Chondrocyte (in vitro differentiated cells): ENCODE measurements at places on chromosomes 2 and 18. TPM values are rescaled to one million over a fixed set of nuclear protein-coding genes. Genes with fewer than 3 reads are reported as not detected.
A peak's percentile ranks its signal among the peaks of the same experiment; 100 is the strongest.

Gene TSPYL6
- not detected in 3 replicates for total RNA-seq

Gene SLC19A3
- total RNA-seq = 0.52 to 0.56 TPM in 2 of 3 replicates, not detected in the other

Gene LAMA3
- 1.6 to 2.8 TPM (median 1.9 TPM) in 3 replicates for total RNA-seq

- no peaks in the 10 kb centered on the region for H3K36me3 ChIP-seq
- peaks cover 13% of the 10 kb centered on the region for H3K4me1 ChIP-seq
- H3K27ac ChIP-seq = peak overlapping the region; percentile 8
- H3K4me3 ChIP-seq = no peak overlapping the region
- peaks cover 5% of the 10 kb centered on the region for H3K27me3 ChIP-seq
- no peak for DNase-seq
Measured at GRCh38 chr2:20378891-20379519, 28.4 kb upstream of the PUM2 start.

DNA sequence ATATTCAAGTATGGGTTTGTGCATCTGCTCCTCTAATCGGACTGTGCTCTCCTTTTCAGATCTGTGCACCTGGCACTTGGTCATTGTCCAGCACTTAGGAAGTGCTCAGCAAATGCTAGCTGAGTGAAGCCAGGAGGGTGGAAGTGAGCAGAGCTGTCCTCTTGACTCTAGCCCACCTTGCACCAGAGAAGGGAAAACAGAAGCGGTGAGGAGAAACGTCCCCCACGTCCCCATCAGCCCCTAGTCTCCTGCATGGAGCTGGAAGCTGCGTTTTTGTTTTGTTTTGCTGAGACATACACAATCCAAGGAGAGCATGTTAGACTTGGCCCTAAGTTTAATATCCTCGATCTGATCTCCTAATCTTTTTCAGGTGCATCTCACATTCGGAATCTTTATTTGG is 73.6 kb downstream of the EN1 start:
- H3K4me1 ChIP-seq = peaks cover 14% of the 10 kb centered on the region
- no peaks in the 10 kb centered on the region for H3K36me3 ChIP-seq
- H3K27me3 ChIP-seq = peaks cover 51% of the 10 kb centered on the region
- H3K27ac ChIP-seq = no peak overlapping the region
- H3K4me3 ChIP-seq = no peak overlapping the region
